ENCODE measurements at places on chromosomes 2 and 18.

- DNase-seq = no peak
These were observed 157.9 kb downstream of the ANKRD44 start for GRCh38 chr2:197152451-197153228.

DNA sequence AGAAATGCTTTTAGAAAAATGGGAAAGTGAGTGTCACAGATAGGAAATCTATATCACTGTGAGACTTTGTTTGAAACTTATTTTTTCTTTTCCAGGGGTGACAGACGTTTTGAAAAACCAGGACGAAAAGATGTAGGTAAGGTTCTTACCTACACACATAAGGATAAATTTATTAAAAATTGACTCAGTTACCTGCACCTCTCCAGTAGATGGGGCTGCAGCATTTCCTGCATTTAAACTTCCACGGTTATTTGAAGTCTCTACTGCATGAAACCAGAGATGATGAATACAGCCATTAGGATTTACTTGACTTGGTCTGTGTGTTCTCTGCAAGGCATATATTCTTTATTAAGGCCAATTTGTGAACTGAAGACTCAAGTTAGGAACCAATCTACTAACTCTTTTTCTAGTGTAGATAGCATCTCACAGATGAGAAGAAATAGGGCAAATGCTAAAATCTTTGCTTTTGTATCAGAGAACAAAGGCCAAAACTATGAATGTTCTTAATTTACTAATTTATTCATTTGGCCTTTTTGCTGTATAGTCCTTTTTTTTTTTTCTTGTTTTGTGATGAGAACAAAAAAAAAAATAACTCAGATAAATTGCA lies 15.0 kb downstream of the KCNJ13 start:
- DNase-seq = peak; percentile 47

- no peak for DNase-seq
These were observed 303.2 kb downstream of the MYCN start for GRCh38 chr2:16243411-16243996.

GRCh38 chr2:68385220-68385906 lies 20.3 kb downstream of the PLEK start:
- no peak for DNase-seq

GRCh38 chr2:59196491-59196890 lies 955.4 kb upstream of the FANCL start:
- DNase-seq = no peak
